CD4-positive, alpha-beta T cell treated with Interleukin-1 beta for 1 hour (primary cell): ENCODE measurements at places on chromosomes 1 and 21.

DNA sequence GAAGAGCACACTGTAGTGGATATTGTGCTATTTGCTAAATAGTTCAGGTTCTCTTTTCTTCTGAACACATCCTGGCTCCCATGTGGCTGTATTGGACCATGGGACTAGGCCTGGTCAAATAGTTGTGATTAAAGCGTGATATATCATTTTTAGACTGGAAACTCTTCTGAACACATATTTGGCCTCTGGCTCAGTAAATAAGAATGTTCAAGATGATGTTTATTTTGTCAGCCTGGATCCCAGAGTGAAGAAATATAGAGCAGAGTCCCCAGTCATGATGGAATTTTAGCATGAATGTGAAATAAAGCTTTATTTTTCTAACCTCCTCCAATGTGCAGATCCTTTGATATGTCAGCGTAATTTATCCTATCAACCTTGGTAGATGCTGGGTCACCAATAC lies 542.6 kb downstream of the ADGRL2 start:
- no peak for DNase-seq

DNA sequence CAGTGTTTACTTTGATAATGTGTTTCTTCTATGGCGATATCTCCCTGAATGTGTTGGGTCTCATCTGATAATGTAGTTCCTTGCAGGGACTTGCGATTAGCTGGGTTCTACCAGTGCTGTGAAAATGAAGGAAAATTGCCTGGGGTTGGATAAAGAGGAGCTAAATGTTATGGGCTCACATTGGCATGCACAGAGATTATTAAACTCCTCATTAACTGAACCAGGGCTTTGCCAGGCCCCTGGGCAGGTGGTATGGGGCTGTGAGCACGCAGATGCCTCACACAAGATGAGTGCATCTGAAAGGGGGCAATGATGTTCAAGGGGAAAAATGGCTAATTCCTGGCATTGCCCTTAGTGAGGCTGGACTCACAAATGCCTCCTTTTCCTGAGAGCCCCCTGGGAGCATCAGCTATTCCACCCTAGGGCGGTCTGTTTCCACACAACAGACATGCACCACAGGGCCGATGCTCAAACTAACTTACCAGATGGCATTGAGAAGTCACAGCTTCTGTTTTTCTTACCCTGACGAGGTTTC lies 321.1 kb downstream of the SEC16B start:
- no peak for DNase-seq

- DNase-seq, result no peak
Observed at GRCh38 chr1:40977716-40978115, 1.8 kb upstream of the CTPS1 start.

GRCh38 chr1:116326486-116326885 lies 46.6 kb upstream of the ATP1A1 start:
- no peak for DNase-seq

- DNase-seq, result no peak
Observed at GRCh38 chr1:96360036-96360795, 361.4 kb upstream of the PTBP2 start.
